ENCODE measurements at places on chromosomes 1 and 21.

- no peak for DNase-seq
These were observed 10.3 kb downstream of the LAPTM5 start for GRCh38 chr1:30747033-30748008.

GRCh38 chr1:99516141-99516540 lies 129.8 kb upstream of the PALMD start:
- no peak for DNase-seq

- no peak for DNase-seq
These were observed 822.2 kb downstream of the MRPL39 start for GRCh38 chr21:24785033-24785432.

DNA sequence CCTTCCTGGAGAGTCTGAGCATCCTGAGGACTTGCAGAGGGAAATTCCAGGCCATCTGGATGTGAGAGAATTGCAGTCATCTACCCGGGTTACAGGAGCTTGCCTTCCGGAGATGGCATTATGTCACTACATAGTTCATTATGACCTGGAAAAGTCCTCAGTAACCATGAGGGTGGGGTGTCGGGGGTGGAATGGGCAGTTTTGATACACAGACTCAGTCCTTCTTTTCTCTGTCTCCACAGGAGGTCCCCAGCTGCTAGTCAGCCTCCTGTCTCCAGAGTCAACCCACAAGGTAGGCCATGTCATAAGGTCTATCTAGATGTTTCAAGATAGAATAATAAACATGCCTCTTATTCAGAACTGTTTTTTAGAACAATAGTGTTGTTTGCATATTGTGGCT lies 268.2 kb upstream of the SGIP1 start:
- DNase-seq = no peak

- DNase-seq = no peak
These were observed 35.1 kb upstream of the ADORA3 start for GRCh38 chr1:111538343-111539025.

DNA sequence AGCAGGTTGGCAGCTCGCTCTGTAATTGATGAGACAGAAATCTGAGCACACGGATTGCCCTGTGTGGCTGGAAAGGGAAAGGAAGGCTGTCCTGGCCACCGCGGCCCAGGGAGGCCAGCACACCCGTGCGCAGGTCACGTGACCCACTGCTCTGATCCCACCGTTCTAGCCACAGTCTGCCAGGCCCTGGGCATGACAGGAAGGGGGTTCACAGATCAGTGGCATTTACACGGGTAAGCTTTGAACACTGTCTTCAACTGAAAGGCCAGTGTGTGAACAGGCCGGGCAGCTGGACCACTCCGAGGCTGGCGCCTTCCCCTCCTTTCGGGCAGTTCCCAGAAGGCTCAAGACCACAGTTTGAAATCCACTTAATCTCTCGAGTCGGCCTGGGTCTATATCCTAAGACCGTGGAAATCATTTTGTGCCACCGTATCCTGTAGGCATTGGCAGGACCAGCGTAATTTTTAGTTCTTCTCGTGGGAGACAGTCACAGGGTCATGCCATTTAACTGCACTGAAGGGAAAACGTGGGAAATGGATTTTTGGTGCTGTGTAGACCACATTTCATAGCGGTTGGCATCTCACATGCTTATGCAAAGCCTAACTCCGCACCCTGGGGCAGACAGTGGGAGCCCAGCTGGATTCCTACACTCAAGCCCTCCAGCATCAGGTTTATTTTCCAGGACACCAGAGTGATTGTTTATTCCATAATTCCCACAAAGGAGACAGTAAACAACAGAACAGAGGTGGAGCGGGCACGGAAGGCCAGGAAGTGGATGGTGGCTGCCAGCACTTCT lies 3.1 kb upstream of the ADARB1 start:
- no peak for DNase-seq
